ENCODE measurements at places on chromosomes 5 and 9.

DNA sequence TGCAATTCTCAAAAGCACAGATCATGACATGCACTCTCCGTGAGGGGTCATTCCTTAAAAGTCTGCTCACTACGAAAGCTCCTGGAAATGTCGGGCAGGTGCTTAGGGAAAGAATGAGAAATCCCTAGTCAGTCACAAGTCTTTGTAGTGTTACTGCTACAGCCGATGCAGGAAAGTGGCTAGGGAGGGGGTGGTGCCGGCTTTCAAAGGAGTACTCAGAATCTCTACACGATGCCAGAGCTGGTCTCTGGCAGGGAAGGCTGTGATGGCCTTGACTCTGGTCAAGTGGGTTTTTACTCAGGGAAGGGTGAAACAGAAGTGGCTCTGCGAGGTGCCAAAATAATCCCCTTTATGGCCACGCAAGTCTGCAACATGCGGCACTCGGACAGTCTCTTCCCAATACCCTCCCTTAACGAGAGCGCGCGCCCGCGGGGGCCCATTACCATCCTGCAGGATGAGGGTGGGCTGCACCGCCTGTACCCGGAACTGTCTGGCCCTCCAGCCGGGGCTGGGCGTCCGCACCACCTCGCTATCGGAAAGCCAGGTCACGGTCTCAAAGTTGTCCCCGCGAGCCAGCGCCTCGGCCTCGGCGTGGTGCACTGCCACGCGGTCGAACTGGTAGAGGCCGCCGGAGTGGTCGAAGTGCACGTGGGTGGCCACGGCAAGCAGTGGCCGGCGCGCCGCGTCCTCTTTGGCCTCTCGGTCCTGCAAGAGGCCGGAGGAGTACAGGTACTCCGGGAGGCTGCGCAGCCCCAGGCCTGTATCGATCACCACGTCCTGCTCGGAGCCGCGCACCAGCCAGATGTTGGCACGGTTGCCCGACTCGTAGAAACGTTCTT, 956 bp downstream of the MBLAC2 start:
- peak; percentile 13 for DNase-seq

GRCh38 chr9:117869287-117869686, 165.1 kb downstream of the TLR4 start:
- DNase-seq: no peak

DNA sequence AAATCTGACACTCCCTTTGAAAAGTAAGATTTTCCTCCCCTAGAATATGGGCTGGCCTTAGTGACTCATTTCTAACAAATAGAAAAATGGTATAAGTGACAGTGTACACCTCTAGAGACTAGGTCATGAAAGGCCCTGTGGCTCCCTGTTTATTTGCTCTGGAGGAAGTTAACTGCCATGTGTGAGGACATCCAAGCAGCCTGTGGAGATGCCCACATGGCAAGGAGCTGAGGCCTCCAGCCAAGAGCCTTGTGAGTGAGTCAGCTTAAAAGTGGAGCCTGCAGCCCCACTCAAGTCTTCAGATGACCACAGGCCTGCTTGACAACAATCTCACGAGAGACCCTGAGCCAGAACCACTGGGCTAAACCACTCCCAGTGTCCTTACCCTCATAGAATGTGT, 128.1 kb upstream of the LHFPL2 start:
- no peak for DNase-seq

DNA sequence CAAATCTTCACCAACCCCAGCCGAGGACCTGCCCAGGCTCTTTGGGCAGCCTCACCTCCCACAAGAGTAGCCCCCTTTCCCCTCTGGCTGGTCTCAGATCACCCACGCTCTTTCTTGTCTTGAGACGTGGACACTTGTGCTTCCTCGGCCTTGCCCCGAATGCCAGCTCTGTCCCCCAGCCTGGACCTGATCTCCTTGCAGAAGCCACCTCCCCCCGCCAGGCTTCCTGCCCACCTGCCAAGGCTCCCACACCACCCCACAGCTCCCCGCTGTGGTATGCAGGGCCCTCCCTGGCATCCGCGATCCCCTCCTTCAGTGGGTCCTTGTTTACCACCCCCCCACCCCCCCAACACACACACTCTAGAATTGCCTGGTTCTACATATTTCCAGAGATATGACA, 133.7 kb downstream of the ROR2 start:
- no peak for DNase-seq

GRCh38 chr5:546376-546908, 22.2 kb upstream of the SLC9A3 start:
- DNase-seq: no peak

- no peak for DNase-seq
Measured at GRCh38 chr5:143161885-143162540, 241.5 kb downstream of the NR3C1 start.
